ENCODE measurements at places on chromosomes 2 and 18. TPM values are rescaled to one million over a fixed set of nuclear protein-coding genes. Genes with fewer than 3 reads are reported as not detected.

Gene NAT8
- total RNA-seq: not detected

Gene WNT10A
- 6.8 TPM for total RNA-seq

Gene STPG4
- not detected for total RNA-seq

Gene CDH7
- total RNA-seq: not detected

Gene SERPINB10
- total RNA-seq: 0.14 TPM

Gene APOB
- not detected for total RNA-seq

Gene CYP27A1
- total RNA-seq: not detected

Gene SLC5A7
- not detected for total RNA-seq

Gene IL1F10
- not detected for total RNA-seq

Gene DSG2
- 0.89 TPM for total RNA-seq

Gene MC2R
- total RNA-seq: not detected

Gene EHBP1
- 25.3 TPM for total RNA-seq

DNA sequence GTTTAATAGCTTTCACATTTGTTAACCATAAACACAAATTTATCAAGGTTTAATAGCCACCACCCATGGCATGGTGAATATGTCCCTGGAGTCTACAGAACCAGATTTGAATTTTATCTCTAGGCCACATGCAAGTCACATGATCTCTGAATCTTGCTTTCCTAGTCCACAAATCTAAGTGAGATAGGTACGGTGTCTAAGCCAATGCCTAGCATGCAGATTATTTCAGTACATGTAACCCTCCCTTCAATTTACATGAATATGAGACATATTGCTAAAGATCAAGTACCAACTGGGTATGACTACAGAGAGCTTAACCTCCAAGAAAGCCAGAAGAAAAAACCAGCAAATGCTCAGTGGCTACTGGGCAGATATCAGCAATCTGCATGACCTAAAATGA, 10.0 kb downstream of the ZNF24 start:
- peaks cover 50% of the 10 kb centered on the region for H3K36me3 ChIP-seq
- no peaks in the 10 kb centered on the region for H3K27me3 ChIP-seq
- H3K27ac ChIP-seq: no peak overlapping the region

DNA sequence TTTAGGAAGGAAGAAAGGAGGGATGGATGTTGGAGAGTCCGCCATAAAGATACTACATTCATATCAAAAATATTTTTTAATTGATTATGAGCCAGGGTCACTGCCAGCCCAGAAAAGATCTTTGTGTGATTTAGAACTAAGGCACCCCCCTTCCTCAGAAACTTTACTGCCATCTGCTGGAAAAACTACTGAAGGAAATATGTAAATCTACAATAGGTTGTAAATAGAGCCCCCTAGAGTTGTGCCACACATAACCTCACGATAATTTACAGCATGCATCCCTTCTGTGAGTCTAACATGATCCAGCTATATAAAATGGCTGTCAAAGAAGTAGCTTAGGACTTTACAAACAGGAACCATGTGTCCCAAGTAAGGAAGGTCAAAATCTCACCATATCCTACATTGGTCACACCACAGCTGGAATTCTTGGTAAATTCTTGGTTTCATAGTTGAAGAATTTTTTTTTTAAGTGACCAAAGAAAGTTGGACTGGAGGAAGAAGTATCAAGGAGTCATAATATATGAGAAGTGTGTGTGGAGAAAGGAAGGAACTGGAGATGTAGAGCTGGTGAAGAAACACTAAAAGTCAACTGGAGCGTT, 152.5 kb downstream of the CYP26B1 start:
- H3K27ac ChIP-seq: no peak overlapping the region
- peaks cover 4% of the 10 kb centered on the region for H3K27me3 ChIP-seq
- H3K4me3 ChIP-seq: no peak overlapping the region

DNA sequence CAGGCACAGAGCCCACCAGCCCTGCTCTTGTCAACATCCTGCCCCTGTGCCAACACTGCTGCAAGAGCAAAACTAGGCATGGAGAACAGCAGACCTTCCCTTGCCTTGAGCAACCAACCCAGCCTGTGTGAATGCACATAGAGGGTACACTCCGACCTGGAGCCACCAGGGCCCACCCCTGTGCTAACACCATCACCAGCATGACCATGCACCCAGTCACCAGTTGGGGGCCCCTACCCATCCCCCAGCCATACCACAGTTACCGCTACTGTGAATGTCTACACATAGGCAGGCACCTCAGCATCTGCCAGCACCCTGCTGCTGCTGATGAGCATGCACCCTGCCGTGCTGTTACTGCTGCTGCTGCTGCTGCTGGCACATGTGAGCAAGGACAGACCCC, 301.9 kb upstream of the ST6GAL2 start:
- H3K4me3 ChIP-seq: no peak overlapping the region
- no peak overlapping the region for H3K27ac ChIP-seq
- no peak for DNase-seq
- H3K36me3 ChIP-seq: no peaks in the 10 kb centered on the region
- no peaks in the 10 kb centered on the region for H3K4me1 ChIP-seq

- H3K27ac ChIP-seq: no peak overlapping the region
- DNase-seq: no peak
- no peaks in the 10 kb centered on the region for H3K36me3 ChIP-seq
Measured at GRCh38 chr18:25190472-25190871, 161.5 kb downstream of the ZNF521 start.

GRCh38 chr2:11132036-11132671, 23.1 kb upstream of the SLC66A3 start:
- no peak overlapping the region for H3K27ac ChIP-seq
- peaks cover 14% of the 10 kb centered on the region for H3K4me1 ChIP-seq
- no peak for DNase-seq
- peak overlapping the region; percentile 77 for H3K4me3 ChIP-seq

DNA sequence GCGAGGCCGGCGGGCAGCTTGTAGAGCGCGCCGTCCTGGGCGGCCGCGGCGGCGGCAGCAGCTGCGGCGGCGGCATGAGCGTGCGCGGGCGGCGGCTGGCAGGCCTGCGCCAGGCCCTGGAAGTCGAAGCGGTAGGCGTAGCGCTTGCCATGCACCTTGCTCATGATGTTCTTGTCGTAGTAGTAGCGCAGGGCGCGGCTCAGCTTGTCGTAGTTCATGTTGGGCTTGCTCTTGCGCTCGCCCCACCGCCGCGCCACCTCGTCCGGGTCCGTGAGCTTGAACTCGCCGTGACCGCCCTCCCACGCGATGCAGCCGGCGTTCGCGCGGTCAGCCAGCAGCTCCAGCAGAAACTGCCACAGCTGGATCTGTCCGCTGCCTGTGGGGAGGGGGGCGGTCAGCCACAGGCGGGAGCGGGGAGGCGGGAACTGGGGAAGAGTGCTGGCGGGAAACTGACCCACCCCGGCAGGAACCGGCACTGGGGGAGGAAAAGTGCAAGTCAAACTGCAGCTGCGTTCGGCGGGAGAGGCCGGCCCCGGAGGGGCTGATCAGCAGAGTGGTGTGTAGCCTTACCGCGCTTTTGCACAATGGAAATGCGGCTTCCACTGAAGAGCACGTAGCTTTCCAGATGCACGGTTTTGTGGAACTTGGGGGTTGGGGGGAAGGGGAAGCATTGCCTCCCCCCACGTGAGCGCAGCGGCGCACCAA, 3.0 kb downstream of the FEV start:
- H3K36me3 ChIP-seq: no peaks in the 10 kb centered on the region
- peak; percentile 48 for DNase-seq
- H3K4me3 ChIP-seq: peak overlapping the region; percentile 18
- peaks cover 24% of the 10 kb centered on the region for H3K4me1 ChIP-seq
- no peak overlapping the region for H3K27ac ChIP-seq
- H3K27me3 ChIP-seq: peaks cover 89% of the 10 kb centered on the region

- H3K4me3 ChIP-seq: no peak overlapping the region
- peaks cover 16% of the 10 kb centered on the region for H3K4me1 ChIP-seq
- H3K27ac ChIP-seq: no peak overlapping the region
- H3K27me3 ChIP-seq: no peaks in the 10 kb centered on the region
Measured at GRCh38 chr18:46632401-46633071, 24.5 kb downstream of the LOXHD1 start.

- DNase-seq: no peak
- H3K27me3 ChIP-seq: no peaks in the 10 kb centered on the region
- no peaks in the 10 kb centered on the region for H3K36me3 ChIP-seq
- no peaks in the 10 kb centered on the region for H3K4me1 ChIP-seq
Measured at GRCh38 chr2:210913461-210913860, 357.1 kb downstream of the CPS1 start.

DNA sequence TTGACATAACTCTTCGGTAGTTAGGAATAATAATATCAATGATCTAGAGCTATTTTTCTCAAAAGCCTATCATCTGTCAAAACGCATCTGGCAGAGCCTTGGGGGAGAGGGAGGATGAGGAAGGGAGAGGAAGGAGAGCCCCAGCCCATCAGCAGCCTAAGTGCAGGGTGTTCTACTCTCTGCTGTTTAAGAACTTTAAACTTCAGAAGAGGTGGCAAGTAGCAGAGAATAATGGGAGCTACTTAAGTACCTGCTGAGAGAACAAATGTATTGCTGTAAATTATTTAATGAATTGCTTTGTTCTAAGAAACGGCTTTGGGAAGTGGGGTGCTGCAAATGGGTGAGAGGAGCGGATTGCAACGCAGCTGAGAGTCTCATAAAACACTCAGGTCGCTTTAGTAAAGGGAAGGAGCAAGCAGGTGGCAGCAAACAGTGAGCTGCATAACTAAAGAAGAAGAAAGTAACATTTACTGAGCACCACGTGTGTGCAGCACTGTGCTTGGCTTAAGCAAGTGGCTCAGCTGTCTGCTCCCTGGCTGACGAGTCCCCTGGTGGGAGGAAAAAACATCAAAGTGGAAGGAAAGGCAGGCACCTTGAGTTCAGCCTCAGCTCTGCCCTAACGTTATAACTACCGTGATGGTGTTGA, 26.3 kb upstream of the SH3RF3 start:
- H3K36me3 ChIP-seq: no peaks in the 10 kb centered on the region
- DNase-seq: no peak
- no peaks in the 10 kb centered on the region for H3K27me3 ChIP-seq
- H3K4me1 ChIP-seq: peaks cover 21% of the 10 kb centered on the region

GRCh38 chr2:234404957-234405356, 91.9 kb downstream of the ARL4C start:
- H3K4me3 ChIP-seq: no peak overlapping the region
- H3K4me1 ChIP-seq: peaks cover 52% of the 10 kb centered on the region
- no peak overlapping the region for H3K27ac ChIP-seq
- H3K36me3 ChIP-seq: peaks cover 6% of the 10 kb centered on the region

- no peaks in the 10 kb centered on the region for H3K36me3 ChIP-seq
- H3K4me1 ChIP-seq: peaks cover 2% of the 10 kb centered on the region
- DNase-seq: no peak
- no peak overlapping the region for H3K4me3 ChIP-seq
- peaks cover 21% of the 10 kb centered on the region for H3K27me3 ChIP-seq
- H3K27ac ChIP-seq: no peak overlapping the region
Measured at GRCh38 chr2:205720451-205720902, 38.2 kb downstream of the NRP2 start.

DNA sequence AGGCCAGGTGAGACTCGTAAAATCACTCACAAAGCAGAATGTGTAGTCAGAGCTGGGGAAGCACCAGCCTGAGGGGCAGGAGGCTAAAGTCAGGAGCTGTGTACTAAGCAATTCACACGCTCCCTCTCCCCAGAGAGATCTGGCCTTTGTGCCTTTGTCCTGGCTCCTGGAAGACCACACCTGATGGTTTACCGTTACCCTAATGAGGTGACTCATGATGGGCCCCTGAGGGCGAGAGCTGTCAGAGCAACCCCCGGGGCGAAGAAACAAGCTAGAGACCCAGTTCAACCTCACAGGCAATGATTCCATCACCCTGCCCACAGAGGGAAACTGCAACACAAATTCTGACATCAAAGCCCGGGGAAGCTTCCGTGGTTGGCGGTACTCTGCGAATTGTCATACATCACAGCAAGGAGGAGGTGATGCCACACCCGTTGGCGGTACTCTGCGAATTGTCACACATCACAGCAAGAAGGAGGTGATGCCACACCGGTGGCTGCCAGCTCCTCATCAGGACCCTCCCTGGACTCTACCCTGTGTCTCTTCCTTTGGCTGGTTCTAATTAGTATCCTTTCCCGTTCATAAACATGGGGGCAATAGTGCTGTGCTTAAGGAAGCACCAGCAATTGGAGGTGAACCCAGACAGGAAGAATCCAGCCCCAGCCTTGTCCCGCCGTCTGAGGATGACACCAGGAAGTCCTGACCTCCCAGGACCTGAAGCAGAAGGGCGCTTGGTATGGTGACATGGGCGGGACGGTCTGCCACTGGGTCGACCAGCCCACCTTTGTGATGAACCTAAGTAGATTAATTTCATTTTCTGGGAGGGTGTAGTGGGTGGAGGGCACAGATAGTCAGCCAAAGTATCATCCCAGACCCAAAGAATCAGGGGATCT, 30.5 kb downstream of the B3GNT7 start:
- peaks cover 9% of the 10 kb centered on the region for H3K4me1 ChIP-seq
- peaks cover 1% of the 10 kb centered on the region for H3K36me3 ChIP-seq
- peak; percentile 49 for DNase-seq
- no peaks in the 10 kb centered on the region for H3K27me3 ChIP-seq
- no peak overlapping the region for H3K4me3 ChIP-seq

Measured in activated naive CD8-positive, alpha-beta T cell treated with anti-CD3 and anti-CD28 coated beads for 36 hours (primary cell).